ENCODE measurements at places on chromosomes 1 and 21. TPM values are rescaled to one million over a fixed set of nuclear protein-coding genes. Genes with fewer than 3 reads are reported as not detected.

DNA sequence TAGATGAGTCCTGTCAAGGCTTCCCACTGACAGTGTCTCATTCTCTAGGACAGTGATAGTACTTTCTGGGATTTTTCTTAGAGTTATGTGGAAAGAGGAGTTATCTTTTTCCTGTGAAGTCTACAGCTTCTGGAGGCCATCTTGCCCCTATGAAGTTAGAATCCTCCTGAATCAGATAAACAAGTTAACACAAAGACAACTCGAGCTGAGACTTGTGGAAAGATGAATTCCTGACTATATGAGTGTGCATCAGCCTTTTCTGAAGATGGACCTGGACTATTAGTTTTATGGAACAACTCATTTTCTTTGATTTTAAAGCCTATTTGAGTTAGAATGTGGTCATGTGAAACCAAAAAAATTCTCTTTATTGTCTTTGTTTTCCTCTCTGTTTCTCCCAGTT, 290.9 kb downstream of the LRRIQ3 start:
- no peaks in the 10 kb centered on the region for H3K27me3 ChIP-seq
- no peak overlapping the region for H3K4me3 ChIP-seq
- H3K27ac ChIP-seq, result no peak overlapping the region

DNA sequence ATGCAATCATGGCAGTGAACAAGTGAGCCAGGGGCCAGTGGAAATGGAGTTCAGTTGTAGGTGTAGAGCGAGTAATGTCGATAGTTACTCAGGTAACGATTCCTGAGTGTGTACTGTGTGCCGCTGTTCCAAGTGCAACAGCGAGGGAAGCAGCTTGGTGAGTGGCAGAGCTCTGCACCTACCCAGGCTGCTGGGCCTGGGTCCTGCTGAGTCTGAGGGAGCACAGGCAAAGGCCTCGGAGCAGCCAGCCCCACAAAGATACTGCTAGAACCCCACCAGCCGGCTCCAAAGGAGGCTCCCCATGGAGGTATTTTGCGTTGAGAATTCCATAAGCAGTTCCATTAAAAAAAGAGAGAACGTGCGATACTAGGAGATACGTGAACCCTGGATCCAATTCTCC, 23.2 kb downstream of the PARP1 start:
- no peaks in the 10 kb centered on the region for H3K27me3 ChIP-seq
- no peak overlapping the region for H3K27ac ChIP-seq
- H3K4me3 ChIP-seq, result no peak overlapping the region

GRCh38 chr1:236552901-236553300, 29.1 kb downstream of the LGALS8 start:
- 0 out of 2 replicates have a peak, but pooled peaks cover under 1% of the 10 kb centered on the region for H3K4me1 ChIP-seq
- no peak overlapping the region for H3K27ac ChIP-seq
- no peaks in the 10 kb centered on the region for H3K27me3 ChIP-seq
- H3K4me3 ChIP-seq, result no peak overlapping the region
- no peak for DNase-seq

GRCh38 chr1:21961337-21961736, 15.5 kb upstream of the CELA3B start:
- H3K27ac ChIP-seq, result no peak overlapping the region
- no peaks in the 10 kb centered on the region for H3K27me3 ChIP-seq
- H3K36me3 ChIP-seq, result no peaks in the 10 kb centered on the region
- DNase-seq, result no peak

DNA sequence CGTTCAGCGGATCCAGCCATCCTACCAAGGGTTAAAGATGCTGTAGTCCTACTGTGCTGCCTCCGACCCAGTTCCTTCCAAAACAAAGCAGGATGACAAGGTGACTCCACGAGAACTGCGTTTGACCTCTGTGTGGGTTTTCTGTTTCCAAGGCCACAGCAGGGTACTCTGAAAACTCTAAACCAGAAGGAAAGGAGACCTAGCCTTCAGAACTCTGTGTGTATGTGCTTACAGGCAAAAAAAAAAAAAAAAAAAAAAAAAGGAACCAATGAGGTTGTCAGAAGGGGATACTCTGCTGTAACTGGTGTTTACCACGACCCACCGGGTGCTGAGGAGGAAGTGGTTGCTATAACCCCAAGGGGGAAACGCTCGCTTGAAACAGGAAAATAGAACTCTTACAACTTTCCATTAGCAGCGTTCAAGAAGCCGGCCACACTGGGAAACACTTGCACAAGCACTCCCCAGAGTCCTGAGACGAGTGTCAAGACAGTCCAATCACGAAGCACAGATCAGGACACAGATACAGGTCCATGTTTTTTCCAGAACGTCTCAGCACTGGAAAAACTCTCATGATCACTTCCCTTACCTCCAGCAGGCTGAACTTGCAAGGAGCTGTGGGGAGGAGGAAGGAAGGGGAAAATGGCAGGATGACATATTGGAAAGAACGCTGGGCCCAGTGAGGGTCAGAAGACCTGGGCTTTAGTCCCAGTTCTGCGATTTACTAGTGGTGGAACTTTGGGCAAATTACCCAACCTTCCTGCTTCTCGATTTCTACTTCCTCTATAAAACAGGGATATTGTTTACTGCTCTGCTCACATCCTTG, 64.0 kb downstream of the ITPKB start:
- DNase-seq, result no peak
- H3K27ac ChIP-seq, result no peak overlapping the region
- H3K36me3 ChIP-seq, result no peaks in the 10 kb centered on the region
- peaks cover 23% of the 10 kb centered on the region for H3K27me3 ChIP-seq

Gene NUDT4B
- not detected for total RNA-seq

Gene ITGB2
- total RNA-seq, result 1.5 TPM

Gene F13B
- total RNA-seq, result not detected
